AG10803 (cell line): ENCODE measurements at places on chromosomes 2 and 18.

GRCh38 chr2:239261796-239262483, 138.9 kb downstream of the HDAC4 start:
- DNase-seq = no peak

DNA sequence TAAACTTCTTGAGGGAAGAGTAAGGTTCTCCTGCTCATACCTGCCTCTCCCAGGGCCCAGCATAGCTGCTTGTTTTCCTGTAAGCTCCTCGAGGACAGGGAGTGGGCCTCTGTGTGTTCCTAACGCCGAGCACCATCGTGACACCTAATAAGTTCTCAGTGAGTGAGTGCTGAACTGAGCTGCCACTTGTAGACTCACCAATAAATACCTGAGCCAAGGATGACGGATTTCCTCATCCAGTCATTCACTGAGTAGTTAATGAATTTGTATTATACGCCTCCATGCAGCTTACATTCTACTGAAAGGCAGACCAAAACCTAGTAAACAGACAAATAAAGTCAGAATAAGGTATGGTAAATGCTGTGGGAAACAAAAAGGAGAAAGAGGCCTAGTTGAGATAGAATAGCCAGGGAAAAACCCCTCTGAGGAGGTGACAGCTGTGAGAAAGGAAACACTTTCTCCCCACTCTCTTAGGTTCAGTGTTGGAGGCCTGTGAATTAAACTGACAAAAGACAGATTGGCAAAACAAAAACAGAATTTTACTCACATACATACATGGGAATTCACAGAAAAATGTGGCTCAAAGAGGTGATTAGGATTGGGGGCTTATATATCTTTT, 138.6 kb downstream of the B3GNT2 start:
- no peak for DNase-seq

DNA sequence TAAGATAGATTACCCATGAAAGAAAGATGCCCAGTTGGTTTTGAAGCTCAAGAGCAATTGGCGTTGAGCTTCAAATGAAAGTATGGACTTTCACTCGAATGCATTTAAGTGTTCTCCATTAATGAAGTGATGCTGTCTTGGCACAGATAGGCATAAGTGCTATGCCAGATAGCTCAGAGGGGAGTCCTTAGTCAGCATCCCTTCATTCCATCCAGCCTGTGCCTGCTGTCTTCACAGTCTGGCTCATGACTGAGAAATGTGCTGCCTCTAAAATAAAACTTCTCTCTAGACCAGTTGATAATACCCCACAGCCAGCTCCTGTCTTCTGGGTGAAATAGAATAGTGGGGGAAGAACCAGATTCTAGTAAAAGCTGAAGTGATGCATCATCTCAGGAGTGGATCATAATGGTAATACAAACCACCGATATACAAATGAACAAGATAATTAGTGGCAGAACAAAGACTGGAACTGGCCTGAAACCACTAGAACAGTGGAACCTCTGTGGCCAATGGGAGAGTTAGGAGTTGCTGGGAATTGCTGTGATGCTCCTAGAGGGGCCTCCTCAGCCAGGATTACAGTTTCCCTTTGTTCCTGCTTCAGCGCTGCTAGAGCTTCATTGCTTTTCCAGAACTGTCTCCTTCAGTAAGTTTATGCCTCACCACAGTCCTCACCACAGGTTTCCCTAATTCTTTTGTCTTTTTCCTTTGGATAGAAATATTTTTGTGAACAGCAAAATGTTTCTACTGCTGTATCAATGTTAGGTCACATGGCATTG, 359.3 kb downstream of the KIAA1328 start:
- DNase-seq = peak; percentile 9

DNA sequence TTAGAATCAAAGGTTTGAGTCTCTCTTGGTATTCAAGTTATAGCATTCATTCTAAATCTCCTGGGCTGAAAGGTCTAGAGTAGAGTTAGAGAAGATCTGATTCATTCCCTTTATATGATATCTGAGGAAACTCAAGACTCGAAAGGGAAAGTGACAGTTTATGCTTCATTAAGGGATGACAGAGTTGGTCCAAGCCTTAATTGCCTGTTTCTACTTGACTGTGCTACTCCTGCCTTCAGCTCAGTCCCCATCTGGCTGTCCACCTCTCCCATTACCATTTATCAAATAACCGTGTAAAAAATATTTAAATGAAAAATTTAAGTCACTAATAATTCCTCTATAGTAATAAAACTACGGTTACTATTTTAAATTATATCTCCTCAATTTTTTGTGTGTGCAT, 537.1 kb upstream of the MEX3C start:
- DNase-seq = no peak

DNA sequence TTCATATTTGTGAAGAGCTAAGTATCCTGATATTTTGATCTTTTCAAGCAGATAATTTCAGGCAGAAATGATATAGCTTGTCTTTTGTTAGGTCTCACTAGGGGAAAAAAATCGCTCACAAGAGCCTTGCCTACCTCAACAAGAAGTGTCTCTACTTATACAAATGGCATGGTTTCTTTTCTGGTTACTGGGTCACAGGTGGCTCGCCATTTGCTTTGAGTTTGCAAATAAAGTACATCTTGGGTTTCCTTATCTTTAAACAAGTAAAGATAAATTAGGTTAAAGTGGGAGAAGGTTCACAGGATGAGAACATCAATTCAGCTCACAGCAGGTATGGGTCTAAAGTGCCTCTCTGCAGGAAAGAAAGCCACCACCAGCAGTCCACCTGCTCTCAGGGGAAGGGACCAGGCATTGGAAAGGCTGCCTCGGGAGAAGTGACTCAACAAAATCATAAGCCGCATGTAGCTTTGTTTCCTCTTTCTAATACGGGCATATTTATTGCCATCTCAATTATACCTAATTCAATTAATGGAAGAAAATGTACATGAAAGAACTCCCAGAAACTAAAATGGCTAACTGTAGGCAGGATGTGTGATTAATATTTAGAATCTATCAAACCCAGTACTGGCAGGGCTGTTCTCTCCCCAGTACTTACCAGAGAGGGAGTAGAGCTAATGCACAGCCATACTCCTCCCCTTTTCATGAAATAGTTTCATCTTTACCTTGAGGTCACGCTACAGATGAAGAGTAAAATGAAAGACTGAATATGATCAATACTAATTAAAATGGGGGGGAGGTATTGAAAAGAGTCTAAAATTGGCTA, 28.3 kb downstream of the CDC42EP3 start:
- DNase-seq = no peak

DNA sequence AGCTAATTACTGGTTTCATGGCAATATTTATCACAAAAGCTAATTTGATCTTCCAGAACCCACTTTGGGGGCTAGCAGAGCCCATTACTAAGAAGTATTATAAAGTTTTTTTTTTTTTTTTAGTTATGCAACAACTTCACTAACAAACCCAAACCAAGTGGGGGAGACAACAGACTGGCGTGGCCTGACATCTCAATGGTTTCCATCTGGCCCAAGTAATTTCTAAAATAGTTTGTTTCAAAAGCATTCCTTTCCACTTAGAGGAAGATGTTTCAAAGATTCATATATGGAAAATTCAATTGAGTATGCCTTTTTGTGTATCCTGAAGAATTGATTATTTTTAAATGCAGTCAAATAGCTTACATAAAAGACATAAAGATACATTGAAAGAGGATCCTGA, 367.1 kb downstream of the HRH4 start:
- peak; percentile 55 for DNase-seq

- DNase-seq = peak; percentile 67
These were observed 80.4 kb downstream of the LPIN2 start for GRCh38 chr18:2932247-2933181.

DNA sequence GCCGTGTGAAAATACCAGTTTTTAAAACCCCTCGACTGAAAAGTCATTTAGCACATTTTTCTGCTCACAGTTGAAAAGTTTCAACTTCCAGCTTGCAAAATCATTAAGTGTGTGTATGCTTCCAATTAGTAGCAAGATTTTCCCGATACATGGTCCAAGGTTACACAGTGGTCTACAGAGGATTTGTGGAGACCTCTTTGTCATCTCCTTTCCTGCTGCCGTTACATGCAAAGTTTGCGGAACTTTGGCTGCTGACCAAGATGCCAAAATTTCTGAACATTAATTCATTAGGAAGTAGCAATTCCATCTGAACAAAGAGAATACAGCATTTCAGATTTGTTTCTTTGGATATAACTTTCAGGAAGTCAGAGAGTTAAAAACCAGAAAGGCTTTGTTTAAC, 474.6 kb downstream of the PLCL1 start:
- peak; percentile 1 for DNase-seq

DNA sequence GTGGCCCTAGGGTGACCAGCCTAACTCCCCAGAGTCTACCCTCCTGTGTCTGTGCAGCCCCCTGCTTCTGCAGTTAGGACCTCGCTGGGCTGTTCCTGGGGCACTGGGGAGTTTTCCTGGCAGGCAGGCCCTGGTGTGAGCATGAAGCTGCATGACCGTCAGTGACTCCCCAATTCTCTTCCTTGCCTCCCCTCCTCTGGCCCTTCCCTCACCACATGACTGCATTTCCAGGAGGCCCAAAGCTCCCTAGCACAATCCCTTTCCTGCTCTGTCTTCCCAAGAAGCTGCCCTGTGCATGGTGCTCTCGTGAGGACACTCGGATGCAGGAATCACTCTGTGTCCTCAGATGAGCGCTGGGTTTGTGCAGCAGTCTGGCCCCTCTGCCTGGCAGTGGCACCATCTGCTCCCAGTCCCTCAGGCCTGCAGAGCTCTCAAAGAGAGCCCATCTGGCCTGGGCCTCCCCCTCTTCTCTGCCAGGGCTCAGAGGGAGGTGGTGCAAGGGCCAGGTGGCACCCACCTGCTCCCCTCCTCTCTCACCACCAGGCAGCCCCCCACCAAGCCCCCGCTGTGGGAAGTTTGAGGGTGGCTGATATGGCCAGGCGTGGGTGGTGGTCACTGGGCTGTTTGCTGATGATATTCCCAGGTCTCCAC, 125.6 kb upstream of the HS6ST1 start:
- no peak for DNase-seq

GRCh38 chr2:118062048-118062447, 26.2 kb upstream of the INSIG2 start:
- peak; percentile 70 for DNase-seq

DNA sequence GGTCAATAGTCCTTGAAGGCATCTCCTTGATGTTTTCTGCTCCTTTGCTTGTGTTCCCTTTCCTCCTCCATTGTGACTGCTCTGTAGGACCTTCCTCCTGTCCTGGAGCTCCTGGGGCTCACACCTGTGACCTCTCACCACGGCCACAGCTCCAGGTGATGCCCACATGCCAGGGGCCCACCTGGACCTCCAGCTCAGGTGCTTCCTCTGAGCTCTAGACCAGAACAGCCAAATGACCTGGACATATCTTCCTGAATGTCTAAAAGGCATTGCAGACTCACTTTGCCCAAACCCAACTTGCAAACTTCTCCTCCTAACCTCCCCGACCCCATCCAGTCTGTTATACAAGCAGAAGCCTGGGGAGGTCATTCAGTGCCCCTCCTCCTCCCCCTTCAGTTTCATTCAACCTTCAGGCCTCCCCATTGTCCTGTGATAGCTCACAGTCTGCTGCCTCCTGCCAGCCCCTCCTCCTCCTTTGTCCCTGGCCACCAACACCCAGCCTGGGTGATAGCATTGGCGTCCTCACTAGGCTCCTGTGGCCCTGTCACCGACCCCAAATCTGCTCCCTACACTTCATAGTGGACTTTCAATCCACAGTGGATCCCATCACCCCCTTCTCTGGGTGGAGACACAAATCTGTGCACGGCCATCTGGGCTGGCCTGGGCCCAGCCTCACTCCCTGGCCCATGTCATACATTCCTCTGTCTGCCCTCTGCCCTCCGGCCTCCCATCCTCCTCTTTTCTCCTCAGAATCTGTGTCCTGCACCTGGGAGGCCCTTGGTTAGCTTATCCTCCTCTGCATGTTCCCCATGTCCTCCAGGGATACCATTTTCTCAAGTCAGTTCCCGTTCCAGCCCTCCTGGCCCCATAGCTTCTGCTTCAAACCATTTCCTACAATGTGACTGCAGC, 310.4 kb upstream of the HDAC4 start:
- DNase-seq = no peak
